Occipital lobe (tissue), 3 donors: ENCODE measurements at places on chromosomes 3 and 15.

- DNase-seq = no peak
Observed at GRCh38 chr15:74545086-74545485, 4.1 kb downstream of the ARID3B start.

GRCh38 chr15:101313041-101313761 is 18.2 kb upstream of the SNRPA1 start:
- DNase-seq = no peak

DNA sequence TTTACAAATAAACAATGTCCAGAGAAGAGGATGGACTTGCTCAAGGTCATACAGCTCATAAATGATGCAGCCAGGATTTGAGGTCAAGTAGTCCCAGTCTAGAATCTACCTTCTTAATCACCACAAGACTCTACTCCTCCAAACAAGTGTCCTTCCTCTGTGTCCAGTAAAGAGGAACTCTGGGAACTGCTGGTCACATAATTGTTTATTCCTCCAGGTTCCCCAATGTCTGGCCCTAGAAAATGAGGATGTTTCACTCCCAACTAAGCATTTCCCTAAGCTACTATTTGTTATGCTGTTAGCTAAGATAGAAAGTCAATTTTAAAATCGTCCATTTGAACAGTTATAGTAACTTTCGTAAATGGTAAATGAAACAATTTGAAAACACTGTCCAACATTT is 192.4 kb downstream of the FHIT start:
- DNase-seq = no peak

GRCh38 chr3:136750209-136750896 is 1.8 kb downstream of the STAG1 start:
- no peak for DNase-seq

GRCh38 chr3:71372911-71373637 is 210.5 kb downstream of the FOXP1 start:
- DNase-seq = no peak

DNA sequence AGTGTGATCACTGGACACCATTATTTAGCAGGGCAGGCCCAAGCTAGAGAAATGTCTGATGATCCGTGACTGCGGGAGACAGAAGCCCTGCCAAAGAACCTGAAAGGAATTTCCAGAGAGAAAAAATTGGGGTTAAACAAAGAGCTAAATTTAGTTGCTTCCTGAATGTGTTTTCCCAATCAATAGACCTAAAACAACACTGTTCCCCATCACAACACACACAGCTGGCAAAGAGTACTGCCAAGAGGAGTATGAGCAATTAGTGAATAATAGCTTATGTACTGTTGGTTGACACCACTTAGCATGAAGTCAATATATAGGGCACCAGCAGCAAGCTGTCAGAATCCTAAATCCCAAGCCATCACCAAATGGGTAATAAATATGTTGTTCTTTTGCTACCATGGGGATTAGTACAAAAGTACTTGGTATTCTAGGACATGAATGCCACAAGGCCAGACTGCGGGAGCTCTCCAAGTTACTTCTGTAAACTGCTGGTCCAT is 35.7 kb downstream of the CLK3 start:
- no peak for DNase-seq

DNA sequence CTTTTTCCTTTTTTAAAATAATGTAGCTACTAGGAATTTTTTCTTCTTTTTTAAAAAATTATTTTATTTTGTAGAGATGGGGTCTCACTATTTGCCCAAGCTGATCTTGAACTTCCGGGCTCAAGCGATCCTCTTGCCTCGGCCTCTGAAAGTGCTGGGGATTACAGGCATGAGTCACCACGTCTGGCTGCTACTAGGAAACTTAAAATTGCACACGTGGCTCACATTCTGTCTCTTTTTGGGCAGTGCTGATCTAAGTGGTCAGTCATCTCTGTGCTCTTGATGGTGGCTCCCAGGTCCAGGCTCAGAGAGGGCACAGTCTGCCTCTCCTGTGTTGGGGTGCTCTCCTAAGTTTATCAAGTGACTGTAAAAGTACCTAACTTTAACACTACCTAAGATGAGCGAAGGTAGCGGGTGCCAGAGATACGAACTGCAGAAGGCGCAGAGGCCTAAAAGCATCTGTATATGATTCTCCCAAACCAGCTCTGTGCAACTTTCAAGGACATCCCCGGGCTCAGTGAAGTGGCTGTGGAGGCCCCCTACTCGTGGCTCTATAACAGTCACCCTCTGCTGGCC is 52.9 kb upstream of the SEC13 start:
- DNase-seq = no peak

- no peak for DNase-seq
Observed at GRCh38 chr3:95721938-95722337, 1092.5 kb upstream of the EPHA6 start.

DNA sequence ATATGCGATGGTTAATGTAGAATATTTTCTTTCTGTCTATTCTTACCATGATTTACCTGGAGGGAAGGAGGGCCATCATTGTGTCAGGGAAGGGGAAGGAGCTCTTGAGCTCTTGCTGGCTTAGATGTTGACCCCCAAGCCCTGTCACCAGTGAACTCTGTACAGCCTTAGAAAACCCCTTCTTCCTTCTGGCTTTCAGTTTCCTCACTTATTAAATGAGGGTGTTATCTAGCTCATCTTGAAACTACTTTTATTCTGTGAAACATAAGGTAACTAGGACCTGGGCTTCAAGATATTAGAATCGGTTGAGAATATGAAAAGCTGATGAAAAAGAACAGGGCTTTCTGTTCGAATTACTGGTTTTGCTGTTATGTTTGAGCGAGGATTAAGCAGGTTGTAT is 25.1 kb upstream of the UTS2B start:
- DNase-seq = no peak

GRCh38 chr15:41465822-41466421 is 27.8 kb upstream of the ITPKA start:
- DNase-seq = no peak

DNA sequence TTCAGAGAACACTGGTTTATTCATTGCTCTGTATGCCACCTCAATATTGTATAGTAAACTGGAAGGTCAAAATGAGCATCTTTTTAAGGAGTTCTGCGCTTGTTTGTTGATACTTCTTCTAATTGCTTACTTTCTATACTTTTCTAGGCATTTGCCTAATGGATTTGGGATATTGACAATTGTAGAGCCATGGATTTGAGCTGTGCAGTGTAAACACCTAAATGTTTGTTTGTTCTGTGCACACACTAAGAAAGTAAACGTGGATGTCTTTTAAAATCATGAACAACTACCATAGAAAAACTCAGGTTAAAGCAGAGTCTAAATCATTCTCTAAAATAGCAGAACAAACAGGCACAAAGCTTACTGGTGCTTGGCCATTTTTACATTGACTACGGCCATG is 436.6 kb upstream of the GBE1 start:
- DNase-seq = no peak

GRCh38 chr3:151085889-151086483 is 522 bp downstream of the MED12L start:
- no peak for DNase-seq

GRCh38 chr15:66933932-66934867 is 131.2 kb upstream of the SMAD3 start:
- DNase-seq = no peak

GRCh38 chr15:77418391-77418965 is 1.4 kb downstream of the PEAK1 start:
- no peak for DNase-seq

DNA sequence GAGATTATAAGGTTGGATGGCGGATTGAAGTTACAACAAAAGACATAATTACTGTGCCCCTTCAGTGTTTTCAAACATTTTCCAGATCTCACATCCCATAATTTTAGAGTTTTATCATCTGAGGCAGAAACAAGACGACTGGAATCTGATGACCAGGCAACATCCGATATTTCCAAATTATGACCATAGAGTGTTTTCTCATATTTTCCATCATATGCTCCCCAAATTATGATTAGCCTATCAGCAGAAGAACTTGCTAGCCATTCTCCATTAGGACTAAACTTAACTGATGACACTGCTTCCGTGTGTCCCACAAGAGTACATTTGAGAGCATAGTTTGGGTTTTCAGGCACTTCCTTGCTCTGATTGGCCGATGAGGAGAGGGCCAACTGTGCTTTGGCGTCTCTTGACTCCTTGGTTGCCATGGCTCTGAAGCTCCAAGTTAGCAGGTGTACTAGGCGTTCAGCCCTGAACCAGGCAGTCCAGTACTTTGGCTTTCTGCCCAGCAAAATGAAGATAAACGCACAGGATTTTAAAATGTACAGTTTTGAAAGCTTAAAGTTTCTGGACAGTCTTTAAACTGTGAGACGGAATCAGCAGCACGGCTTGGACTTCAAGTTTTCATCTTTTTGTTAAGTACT is 638 bp downstream of the WDR5B start:
- DNase-seq = no peak

DNA sequence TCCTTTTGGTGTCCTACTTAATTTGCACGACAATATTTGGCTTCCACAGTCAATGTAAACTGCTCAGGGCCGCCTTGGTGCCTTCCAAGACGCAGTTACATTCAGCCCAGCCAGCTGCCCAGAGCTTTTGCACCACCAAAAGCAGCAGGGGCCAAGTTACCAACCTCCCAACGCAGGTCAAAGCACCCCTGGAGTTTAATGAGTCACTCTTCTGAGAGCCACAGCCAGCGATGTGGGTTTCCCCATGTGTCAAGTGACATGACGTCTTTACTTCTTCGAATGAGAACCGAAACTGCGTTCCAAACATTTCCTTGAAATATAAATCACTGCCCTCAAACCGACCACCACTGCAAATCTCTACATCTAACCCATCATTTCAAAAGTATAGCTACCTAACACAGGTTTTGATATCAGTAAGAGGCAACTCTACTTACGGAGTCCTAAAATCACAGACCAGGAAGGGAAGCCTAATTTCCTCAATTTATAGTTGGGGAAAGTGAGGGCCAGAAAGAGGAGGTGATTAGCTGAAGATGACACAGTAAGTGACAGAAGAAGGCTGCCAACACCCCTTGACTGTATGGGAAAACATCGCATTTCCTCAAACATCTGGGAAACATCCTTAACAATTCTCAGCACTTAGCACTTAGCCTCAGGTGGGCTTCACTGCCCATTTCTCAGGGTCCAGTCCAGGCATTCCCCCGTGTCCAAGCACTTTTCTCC is 24.5 kb downstream of the MB21D2 start:
- no peak for DNase-seq

DNA sequence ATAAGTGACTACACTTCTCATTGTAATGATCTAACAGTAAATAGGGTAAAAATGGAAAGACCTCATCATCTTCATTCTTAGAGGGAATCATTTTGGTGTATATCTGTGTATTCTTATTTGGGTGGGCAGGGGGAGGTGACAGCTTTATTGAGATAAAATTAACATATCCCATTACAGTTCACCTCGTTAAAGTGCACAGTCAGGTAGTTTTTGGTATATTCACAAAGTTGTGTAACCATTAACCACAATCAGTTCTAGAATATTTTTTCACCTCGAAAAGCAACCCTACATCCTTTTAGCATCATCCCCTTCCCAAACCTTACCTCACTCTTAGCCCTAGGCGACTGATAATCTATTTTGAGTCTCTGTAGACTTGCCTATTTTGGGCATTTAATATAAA is 8.1 kb downstream of the PIAS1 start:
- DNase-seq = no peak

DNA sequence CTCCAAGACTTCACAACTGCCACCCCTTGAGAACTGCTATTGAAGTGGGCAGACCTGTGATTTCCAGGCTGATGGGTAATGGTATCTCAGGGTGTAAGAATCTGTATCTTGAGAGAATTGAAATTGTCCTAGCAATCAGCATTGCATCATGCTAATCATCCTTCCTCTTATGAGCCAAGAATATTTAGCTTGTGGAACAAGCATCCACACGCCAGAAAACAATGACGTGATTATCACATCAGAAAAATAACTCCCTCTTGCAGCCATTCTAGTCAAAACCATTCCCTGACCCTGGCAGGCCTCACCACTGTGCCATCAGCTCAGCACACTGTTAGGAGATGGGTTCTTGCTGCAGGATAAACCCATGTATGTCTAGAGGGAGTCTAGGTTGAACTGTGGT is 6.7 kb downstream of the BCL2L10 start:
- DNase-seq = no peak

GRCh38 chr15:67097930-67098740 is 32.7 kb downstream of the SMAD3 start:
- DNase-seq = no peak

DNA sequence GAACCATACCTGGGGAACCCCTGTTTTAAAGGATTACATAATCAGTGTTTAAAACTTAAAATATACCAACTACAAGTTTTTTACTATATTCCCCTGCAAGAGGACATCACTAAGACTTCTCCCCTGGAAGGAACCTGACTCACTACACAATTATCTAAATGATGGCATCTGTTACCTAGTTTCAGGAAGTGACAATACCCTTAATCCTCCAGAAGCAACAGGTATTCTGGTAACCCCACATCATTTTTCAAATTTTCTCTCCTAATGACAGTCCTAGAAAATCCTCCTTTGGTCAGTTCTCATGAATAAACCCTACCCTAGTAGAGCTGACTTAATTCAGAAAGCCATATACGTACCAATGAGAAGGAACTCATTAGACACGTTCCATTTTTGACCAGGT is 78.4 kb downstream of the RFX7 start:
- no peak for DNase-seq

DNA sequence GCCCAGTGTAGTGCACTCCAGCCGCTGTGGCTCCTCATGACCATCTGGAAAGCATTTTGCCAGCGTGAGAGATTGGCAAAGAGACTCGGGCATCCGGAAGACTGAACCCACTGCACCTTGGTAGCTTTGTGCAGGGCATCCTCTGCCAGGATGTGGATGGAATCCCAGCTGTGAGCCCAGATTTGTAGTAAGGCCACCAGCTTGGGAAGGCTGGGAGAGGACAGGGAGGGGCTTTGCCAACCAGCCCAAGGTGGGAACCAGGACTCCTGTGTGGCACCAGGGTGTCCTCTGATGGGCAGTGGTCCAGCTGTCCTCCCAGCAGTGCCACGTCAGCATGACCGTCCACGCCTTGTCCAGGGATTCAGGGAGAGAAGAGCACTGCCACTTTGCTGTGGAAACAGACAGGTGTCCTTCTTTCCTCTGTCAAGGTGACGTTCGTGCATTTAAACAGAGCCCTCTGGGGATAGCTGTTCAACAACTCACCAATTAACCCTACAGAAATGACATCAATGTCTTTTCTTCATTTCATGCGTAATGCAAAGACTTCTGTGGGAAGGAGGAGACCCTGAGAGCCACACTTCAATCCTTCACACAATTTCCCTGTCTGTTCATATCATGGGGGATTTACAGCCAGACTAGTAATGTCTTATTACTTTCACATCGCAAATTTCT is 19.1 kb downstream of the KLF15 start:
- DNase-seq = no peak
